ENCODE measurements at places on chromosomes 6 and 20. TPM values are rescaled to one million over a fixed set of nuclear protein-coding genes. Genes with fewer than 3 reads are reported as not detected.

DNA sequence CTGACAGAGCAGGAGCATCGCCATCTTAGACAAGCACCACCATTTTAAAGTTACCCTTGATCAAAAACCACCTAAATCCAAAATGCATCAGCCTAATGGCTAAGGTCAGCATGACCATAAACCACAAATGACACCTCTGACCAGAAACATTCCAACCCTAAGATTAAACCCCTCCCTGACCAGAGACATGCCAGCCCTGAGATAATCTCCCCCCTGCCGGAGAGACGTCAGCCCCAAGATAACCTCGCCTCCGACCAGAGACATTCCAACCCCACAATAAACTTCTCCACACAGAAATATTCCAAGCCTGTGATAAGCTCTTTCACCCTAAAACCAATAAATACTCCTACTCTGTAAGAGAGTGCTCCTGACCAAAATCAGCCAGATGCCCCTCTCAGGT is 53.5 kb downstream of the PXDC1 start:
- no peaks in the 10 kb centered on the region for H3K36me3 ChIP-seq
- H3K4me1 ChIP-seq, result no peaks in the 10 kb centered on the region
- H3K27ac ChIP-seq, result no peak overlapping the region
- H3K4me3 ChIP-seq, result no peak overlapping the region

- DNase-seq, result no peak
- peak overlapping the region; percentile 72 for H3K27ac ChIP-seq
- H3K4me3 ChIP-seq, result no peak overlapping the region
These were observed 35.6 kb upstream of the TAGAP start for GRCh38 chr6:159080217-159080976.

- peaks cover 1% of the 10 kb centered on the region for H3K4me1 ChIP-seq
- no peaks in the 10 kb centered on the region for H3K27me3 ChIP-seq
- no peak overlapping the region for H3K27ac ChIP-seq
- DNase-seq, result no peak
- H3K4me3 ChIP-seq, result no peak overlapping the region
These were observed 13.0 kb downstream of the EFCAB8 start for GRCh38 chr20:32871627-32872160.

TTLL9 gene
- total RNA-seq, result not detected

DNA sequence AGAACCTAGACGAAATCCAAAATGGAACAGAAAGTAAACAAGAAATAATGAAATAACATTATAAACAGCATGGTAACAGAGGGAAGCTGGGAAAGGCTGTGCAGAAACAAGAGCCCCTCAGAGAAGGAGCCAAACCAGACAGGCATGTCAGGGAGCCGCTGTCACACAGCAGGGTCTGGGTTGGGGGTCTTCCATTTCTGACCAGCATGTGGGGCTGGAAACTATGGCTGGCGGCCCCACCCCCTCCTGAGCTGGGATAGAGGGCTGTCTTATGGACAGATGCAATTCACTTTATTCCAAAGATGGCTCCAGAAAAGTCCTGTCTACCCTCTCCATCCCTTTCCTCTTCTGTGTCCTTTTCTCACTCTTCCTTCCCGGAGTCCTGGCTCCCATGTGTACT is 27.3 kb downstream of the C6orf89 start:
- peak; percentile 73 for DNase-seq
- H3K27me3 ChIP-seq, result no peaks in the 10 kb centered on the region
- peaks cover 52% of the 10 kb centered on the region for H3K4me1 ChIP-seq
- peaks cover 53% of the 10 kb centered on the region for H3K36me3 ChIP-seq
- H3K27ac ChIP-seq, result peak overlapping the region; percentile 89

DNA sequence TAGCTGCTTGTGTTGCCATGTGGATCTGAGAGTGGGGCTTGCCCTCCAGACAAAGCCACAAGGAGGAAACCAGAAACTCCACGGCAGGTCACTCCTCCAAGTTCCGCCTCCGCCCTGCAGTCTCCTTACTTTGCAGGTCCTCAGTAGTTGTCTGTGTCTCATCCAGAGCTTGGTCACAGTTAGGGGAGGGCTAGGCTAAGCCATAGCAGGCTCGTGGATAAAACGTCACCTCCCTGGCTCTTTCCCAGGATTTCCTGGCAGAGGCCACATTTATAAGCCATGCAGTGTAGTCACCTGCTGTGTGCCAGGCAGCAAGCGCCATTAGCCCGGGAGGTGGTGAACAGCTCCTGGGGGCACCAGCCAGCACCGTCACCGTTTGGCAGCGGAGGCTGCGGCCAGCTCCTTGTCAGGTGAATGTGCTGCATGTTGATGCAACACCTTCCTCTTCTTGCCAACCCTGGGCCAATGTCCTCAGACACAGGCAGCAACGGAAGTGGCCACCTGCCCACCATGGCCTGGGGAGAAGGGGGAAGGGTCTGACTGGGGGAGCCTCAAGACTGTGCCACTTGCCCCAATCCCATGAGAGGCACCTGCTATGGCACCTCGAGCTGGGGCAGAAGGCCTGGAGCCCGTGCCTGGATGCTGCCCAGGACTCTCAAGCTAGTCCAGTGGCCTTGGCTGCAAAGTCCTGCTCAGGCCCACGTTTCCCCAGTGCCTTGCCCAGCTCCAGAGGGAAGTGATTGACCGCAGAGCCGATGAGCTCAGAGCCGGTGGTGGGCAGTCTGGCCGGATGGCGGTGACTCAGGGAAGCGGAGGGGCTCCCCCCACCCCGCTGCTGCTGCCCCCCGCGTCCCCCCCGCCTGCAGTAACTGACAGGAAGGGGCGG is 39.0 kb upstream of the SLCO4A1 start:
- H3K27me3 ChIP-seq, result peaks cover 33% of the 10 kb centered on the region
- H3K4me1 ChIP-seq, result peaks cover 27% of the 10 kb centered on the region
- H3K36me3 ChIP-seq, result no peaks in the 10 kb centered on the region
- DNase-seq, result peak; percentile 81

TENT5A gene
- 0.90 TPM for total RNA-seq

LIN28B gene
- not detected for total RNA-seq

RUNX2 gene
- 18.3 TPM for total RNA-seq

- H3K4me1 ChIP-seq, result no peaks in the 10 kb centered on the region
- peaks cover 37% of the 10 kb centered on the region for H3K27me3 ChIP-seq
- H3K4me3 ChIP-seq, result no peak overlapping the region
These were observed 260.7 kb downstream of the ALDH8A1 start for GRCh38 chr6:134689177-134689576.

DNA sequence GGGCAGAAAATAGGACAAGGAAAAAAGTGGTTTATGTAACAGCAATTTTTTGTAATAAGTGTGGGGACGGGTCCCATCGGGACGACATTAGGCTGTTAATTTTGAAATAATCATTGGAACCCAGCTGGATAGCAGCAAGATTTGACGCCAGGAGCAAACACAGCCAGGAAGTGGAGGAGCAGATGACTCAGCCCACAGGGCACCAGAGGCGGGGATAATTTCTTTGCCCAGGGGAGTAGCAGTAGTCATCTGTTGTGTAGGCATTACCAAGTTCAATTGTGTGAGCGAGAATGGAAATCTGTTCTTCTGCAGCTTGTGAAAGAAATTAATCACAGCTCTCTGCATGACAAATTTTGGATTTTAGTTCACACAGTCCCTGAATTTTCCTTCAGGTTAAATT is 22.6 kb upstream of the RIN2 start:
- H3K4me1 ChIP-seq, result no peaks in the 10 kb centered on the region
- H3K36me3 ChIP-seq, result no peaks in the 10 kb centered on the region
- no peak for DNase-seq
- H3K4me3 ChIP-seq, result no peak overlapping the region
- H3K27me3 ChIP-seq, result no peaks in the 10 kb centered on the region

SLC13A3 gene
- not detected for total RNA-seq

DNA sequence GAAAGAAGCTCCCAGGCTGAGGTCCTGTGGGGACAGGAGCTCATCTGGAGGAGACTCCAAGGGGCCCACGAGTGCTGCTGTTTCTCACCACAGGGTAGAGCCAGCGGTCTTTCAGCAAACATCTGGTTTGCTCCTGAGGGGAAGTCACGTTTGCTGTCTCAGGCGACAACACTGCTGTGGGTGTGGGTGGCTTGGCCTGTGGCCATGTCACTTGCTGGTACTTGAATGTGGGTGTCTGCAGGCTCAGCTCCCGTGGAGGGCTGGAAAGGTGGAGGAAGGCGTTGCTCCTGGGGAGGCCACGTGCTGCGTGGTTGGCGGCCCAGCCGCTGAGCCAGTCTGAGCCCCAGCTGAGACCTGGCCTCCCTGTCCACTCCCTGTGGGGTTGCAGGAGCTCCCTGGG is 52.8 kb upstream of the MPC1 start:
- H3K27me3 ChIP-seq, result peaks cover 10% of the 10 kb centered on the region
- H3K36me3 ChIP-seq, result no peaks in the 10 kb centered on the region
- H3K27ac ChIP-seq, result no peak overlapping the region
- H3K4me1 ChIP-seq, result peaks cover 6% of the 10 kb centered on the region
- no peak overlapping the region for H3K4me3 ChIP-seq

IMPG1 gene
- total RNA-seq, result not detected

- DNase-seq, result no peak
- no peaks in the 10 kb centered on the region for H3K36me3 ChIP-seq
- no peak overlapping the region for H3K4me3 ChIP-seq
- peaks cover 31% of the 10 kb centered on the region for H3K27me3 ChIP-seq
- no peak overlapping the region for H3K27ac ChIP-seq
These were observed 183.4 kb downstream of the LY86 start for GRCh38 chr6:6771964-6772363.

GRCh38 chr6:139686308-139686707 is 311.9 kb upstream of the CITED2 start:
- DNase-seq, result no peak
- peaks cover under 1% of the 10 kb centered on the region for H3K27me3 ChIP-seq
- H3K36me3 ChIP-seq, result no peaks in the 10 kb centered on the region
- no peak overlapping the region for H3K27ac ChIP-seq
- H3K4me3 ChIP-seq, result no peak overlapping the region

GRCh38 chr6:4776131-4776492 is at the start of gene CDYL:
CDYL (plus strand) TSS chr6:4776404; CDS start chr6:4776784, 380 bp downstream.
- H3K27ac ChIP-seq, result peak within 1 kb of the TSS; percentile 87
- peaks cover 40% of the 10 kb centered on the region for H3K4me1 ChIP-seq
- H3K36me3 ChIP-seq, result peaks cover 9% of the 10 kb centered on the region
- H3K4me3 ChIP-seq, result peak within 1 kb of the TSS; percentile 85

DNA sequence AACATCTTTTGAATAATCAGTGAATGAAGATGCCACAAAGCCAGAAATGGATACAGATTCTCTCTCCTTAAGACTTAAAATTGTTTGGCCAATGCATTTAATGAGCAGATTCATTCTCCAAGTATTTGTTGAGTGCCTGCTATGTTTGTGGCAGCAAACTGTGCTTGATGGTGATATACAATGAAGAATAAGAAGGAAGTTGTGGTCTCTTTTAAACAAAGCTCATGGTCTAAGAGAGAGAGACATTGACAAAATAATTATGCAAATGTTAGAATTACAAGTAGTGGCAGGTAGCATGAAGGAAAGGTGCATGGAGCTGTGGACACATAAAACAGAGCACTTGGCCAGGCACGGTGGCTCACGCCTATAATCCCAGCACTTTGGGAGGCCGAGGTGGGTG is 28.3 kb downstream of the NFATC2 start:
- peak overlapping the region; percentile 61 for H3K4me3 ChIP-seq
- peaks cover 85% of the 10 kb centered on the region for H3K36me3 ChIP-seq
- H3K27ac ChIP-seq, result no peak overlapping the region

SLC22A3 gene
- total RNA-seq, result not detected

DNA sequence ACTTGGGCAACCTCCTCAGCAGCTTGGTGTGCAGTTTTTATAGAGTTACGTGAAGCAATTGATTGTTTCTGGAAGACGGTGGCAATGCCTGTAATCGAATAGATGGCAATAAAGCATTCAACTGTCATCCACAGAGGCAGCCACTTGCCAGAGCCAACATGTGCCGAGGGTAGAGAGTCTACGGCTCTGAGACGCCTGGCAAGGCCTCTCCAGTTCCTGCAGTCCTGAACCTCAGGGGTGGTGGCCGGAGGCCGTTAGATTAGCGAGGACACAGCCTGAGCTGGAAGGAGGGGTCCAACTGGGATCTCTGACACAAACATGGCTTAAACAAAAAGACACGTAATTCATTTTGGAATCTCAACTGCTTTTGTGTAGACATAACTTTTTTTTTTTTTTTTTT is 775 bp upstream of the TTLL2 start:
- no peaks in the 10 kb centered on the region for H3K27me3 ChIP-seq
- H3K27ac ChIP-seq, result no peak overlapping the region
- no peaks in the 10 kb centered on the region for H3K4me1 ChIP-seq
- DNase-seq, result no peak
- H3K4me3 ChIP-seq, result no peak overlapping the region

DNA sequence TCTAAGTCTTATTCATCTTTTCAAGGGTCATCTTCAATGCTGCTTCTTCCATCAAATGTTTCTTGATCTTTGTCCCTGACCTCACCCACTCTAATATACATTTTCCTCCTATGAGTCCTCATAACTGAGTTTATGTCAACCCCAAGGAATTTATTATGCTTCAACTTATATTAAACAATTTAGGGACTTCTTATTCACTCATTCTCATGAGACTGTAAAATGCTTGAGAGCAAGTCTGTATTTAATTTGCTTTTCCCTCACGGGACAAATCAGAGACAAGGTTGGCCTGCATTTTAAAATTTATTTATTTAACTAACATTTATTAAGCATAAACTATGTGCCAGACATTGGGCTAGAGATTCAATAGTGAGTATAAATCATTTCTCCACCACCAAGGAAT is 312.0 kb upstream of the NT5E start:
- no peaks in the 10 kb centered on the region for H3K27me3 ChIP-seq
- DNase-seq, result no peak
- H3K36me3 ChIP-seq, result no peaks in the 10 kb centered on the region
- H3K4me1 ChIP-seq, result no peaks in the 10 kb centered on the region
- H3K27ac ChIP-seq, result no peak overlapping the region

- no peak overlapping the region for H3K4me3 ChIP-seq
- H3K36me3 ChIP-seq, result no peaks in the 10 kb centered on the region
- no peak overlapping the region for H3K27ac ChIP-seq
- H3K4me1 ChIP-seq, result no peaks in the 10 kb centered on the region
- peak; percentile 59 for DNase-seq
These were observed 80.9 kb downstream of the HAO1 start for GRCh38 chr20:7859356-7859802.

- no peak for DNase-seq
- peaks cover 13% of the 10 kb centered on the region for H3K27me3 ChIP-seq
- peaks cover 17% of the 10 kb centered on the region for H3K4me1 ChIP-seq
- no peak overlapping the region for H3K27ac ChIP-seq
These were observed 3.7 kb upstream of the SMAP1 start for GRCh38 chr6:70663881-70664466.

OOEP gene
- 0.47 TPM for total RNA-seq

PSORS1C1 gene
- not detected for total RNA-seq

GRCh38 chr20:15154070-15154469 is 816.7 kb upstream of the FLRT3 start:
- no peak for DNase-seq
- H3K27ac ChIP-seq, result no peak overlapping the region
- peaks cover 3% of the 10 kb centered on the region for H3K4me1 ChIP-seq
- H3K36me3 ChIP-seq, result no peaks in the 10 kb centered on the region
- H3K4me3 ChIP-seq, result no peak overlapping the region

DNA sequence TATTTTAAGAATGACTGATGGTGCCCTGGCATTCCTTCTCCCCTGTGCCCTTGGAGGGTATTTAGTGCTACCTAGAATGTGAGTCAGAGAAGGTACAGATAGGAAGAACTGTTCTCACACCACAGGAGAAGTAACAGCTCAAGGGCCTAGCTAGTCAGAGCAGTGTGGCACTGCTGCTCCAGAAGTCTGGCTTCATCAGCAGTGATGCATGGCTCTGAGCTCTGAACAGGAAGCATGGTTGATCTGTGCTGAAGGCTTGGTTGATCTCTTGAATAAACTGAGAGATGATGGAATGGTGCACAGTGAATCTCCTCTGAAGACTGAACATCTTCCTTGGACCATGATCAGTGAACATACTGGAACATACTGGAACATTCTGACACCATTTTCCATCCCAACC is 425.3 kb upstream of the SLC35B3 start:
- no peak for DNase-seq
- no peaks in the 10 kb centered on the region for H3K27me3 ChIP-seq
- no peak overlapping the region for H3K4me3 ChIP-seq
- H3K36me3 ChIP-seq, result no peaks in the 10 kb centered on the region
- H3K27ac ChIP-seq, result no peak overlapping the region

RSPO3 gene
- total RNA-seq, result not detected

EEF1E1 gene
- total RNA-seq, result 93.6 TPM

Data from activated CD4-positive, alpha-beta T cell treated with anti-CD3 and anti-CD28 coated beads, Interleukin-2, amount 10 ng/mL, durations not matched to agents 24 days and 14 days (primary cell).